Activated CD4-positive, alpha-beta T cell treated with anti-CD3 and anti-CD28 coated beads, Interleukin-2, amount 10 ng/mL, durations not matched to agents 7 days and 5 days (primary cell): ENCODE measurements at places on chromosomes 12 and 14. TPM values are rescaled to one million over a fixed set of nuclear protein-coding genes. Genes with fewer than 3 reads are reported as not detected.
A peak's percentile ranks its signal among the peaks of the same experiment; 100 is the strongest.

GRCh38 chr12:107310621-107311020, 217.3 kb upstream of the CRY1 start:
- peaks cover 24% of the 10 kb centered on the region for H3K4me1 ChIP-seq
- no peak overlapping the region for H3K27ac ChIP-seq
- no peaks in the 10 kb centered on the region for H3K36me3 ChIP-seq
- H3K27me3 ChIP-seq, result peaks cover 43% of the 10 kb centered on the region
- DNase-seq, result no peak

- no peaks in the 10 kb centered on the region for H3K4me1 ChIP-seq
- H3K36me3 ChIP-seq, result no peaks in the 10 kb centered on the region
- no peak for DNase-seq
- no peaks in the 10 kb centered on the region for H3K27me3 ChIP-seq
Observed at GRCh38 chr12:79217306-79217705, 352.7 kb downstream of the SYT1 start.

- no peak for DNase-seq
- no peak overlapping the region for H3K4me3 ChIP-seq
- H3K27me3 ChIP-seq, result no peaks in the 10 kb centered on the region
- no peak overlapping the region for H3K27ac ChIP-seq
- H3K4me1 ChIP-seq, result no peaks in the 10 kb centered on the region
Observed at GRCh38 chr12:115382681-115383080, 698.7 kb upstream of the TBX3 start.

- no peak overlapping the region for H3K4me3 ChIP-seq
- H3K36me3 ChIP-seq, result no peaks in the 10 kb centered on the region
- peaks cover 11% of the 10 kb centered on the region for H3K27me3 ChIP-seq
- no peaks in the 10 kb centered on the region for H3K4me1 ChIP-seq
- no peak for DNase-seq
- H3K27ac ChIP-seq, result no peak overlapping the region
Observed at GRCh38 chr14:104611881-104612280, 7.3 kb upstream of the TMEM179 start.

- H3K27me3 ChIP-seq, result no peaks in the 10 kb centered on the region
- H3K27ac ChIP-seq, result peak overlapping the region; percentile 75
- peaks cover 49% of the 10 kb centered on the region for H3K4me1 ChIP-seq
- H3K4me3 ChIP-seq, result peak overlapping the region; percentile 6
Observed at GRCh38 chr12:52073531-52074381, 4.0 kb downstream of the ATG101 start.

GRCh38 chr12:39294715-39295114, 148.2 kb downstream of the KIF21A start:
- H3K27me3 ChIP-seq, result no peaks in the 10 kb centered on the region
- H3K36me3 ChIP-seq, result peaks cover 2% of the 10 kb centered on the region
- no peak overlapping the region for H3K4me3 ChIP-seq
- DNase-seq, result no peak

- H3K27me3 ChIP-seq, result peaks cover 10% of the 10 kb centered on the region
- H3K27ac ChIP-seq, result no peak overlapping the region
- no peaks in the 10 kb centered on the region for H3K36me3 ChIP-seq
- H3K4me3 ChIP-seq, result no peak overlapping the region
- no peak for DNase-seq
Observed at GRCh38 chr14:22630066-22630465, 14.1 kb downstream of the OR6J1 start.

- peak overlapping the region; percentile 95 for H3K4me3 ChIP-seq
- H3K27me3 ChIP-seq, result peaks cover 1% of the 10 kb centered on the region
- peak; percentile 58 for DNase-seq
Observed at GRCh38 chr12:64404470-64405256, 471 bp downstream of the XPOT start.

DNA sequence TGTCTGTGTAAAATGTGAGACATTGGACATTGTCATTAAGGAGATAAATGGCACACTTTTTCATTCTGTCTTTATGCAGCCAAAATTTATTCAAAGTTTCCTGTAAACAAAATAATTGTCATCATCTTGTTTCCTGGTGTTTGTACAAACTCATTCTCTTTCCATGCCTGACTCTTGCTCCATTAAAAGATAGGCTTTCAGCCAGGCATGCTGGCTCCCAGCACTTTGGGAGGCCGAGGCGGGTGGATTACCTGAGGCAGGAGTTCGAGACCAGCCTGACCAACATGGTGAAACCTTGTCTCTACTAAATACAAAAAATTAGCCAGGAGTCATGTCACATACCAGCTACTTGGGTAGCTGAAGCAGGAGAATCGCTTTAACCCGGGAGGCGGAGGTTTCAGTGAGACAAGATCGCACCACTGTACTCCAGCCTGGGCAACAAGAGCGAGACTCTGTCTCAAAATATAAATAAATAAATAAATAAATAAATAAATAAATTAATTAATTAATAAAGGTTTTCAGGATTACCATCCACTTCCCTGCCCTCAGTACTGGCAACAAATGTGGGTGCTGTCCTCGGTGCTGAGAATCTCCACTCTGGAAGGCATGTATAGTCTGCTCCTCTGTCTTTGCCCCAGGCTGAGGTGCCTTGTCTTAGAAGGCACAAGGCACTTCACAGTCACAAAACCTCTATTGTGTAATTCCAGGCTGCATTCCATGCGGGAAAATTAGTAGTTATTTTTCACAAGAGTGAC, 83.2 kb downstream of the PAH start:
- no peak for DNase-seq
- no peak overlapping the region for H3K4me3 ChIP-seq
- H3K27ac ChIP-seq, result no peak overlapping the region
- no peaks in the 10 kb centered on the region for H3K27me3 ChIP-seq

DNA sequence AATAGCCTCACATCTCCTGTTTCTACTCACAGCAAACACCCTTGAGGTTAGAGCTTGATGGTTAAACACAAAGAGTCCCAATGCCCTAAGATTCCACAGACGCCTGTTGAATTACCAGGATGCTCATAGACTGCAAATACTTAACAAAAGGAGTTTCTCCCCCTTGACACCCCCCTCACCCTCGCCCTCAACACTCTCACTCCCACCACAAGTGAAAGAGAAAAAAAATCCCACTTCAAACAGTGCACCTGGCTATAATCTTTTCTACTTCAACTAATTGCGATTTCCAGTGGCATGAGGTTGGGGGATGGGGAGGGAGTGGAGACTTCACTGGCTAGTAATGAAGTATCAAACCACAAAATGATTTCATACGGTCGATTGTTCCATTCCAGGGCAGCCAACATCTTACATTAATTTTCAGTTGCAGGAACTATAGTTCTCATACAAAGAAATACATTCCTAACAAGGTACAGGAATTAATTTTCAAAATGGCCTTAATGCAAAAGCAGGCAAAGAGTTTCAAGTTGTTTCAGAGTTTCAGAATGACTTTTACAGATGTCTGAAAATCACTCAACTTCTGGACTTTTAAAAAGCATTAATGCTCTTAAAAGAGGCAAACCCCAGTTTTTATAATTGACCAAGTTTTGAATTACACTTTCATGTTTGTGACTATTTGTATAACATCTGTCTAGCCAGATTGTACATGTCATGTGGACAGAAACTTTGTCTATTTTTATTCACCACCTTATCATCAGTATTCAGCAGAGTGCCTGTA, 390.7 kb downstream of the C12orf75 start:
- no peak for DNase-seq
- H3K4me1 ChIP-seq, result no peaks in the 10 kb centered on the region
- peaks cover 6% of the 10 kb centered on the region for H3K27me3 ChIP-seq
- no peaks in the 10 kb centered on the region for H3K36me3 ChIP-seq
- H3K27ac ChIP-seq, result no peak overlapping the region

The ADCY6 gene
- not detected for total RNA-seq

The GLIPR1 gene
- total RNA-seq, result 35.2 TPM

The C1QL4 gene
- not detected for total RNA-seq

The ANP32D gene
- total RNA-seq, result not detected

The COPZ1 gene
- 113 TPM for total RNA-seq

The OR4E2 gene
- not detected for total RNA-seq

The TAS2R14 gene
- total RNA-seq, result 2.1 TPM

The LRRK2 gene
- total RNA-seq, result 0.02 TPM

The KRT78 gene
- total RNA-seq, result not detected

The EML1 gene
- 0.12 TPM for total RNA-seq

The NOS1 gene
- total RNA-seq, result not detected

The BATF gene
- total RNA-seq, result 39.4 TPM

The ZFHX2 gene
- total RNA-seq, result 1.1 TPM
